ENCODE measurements at places on chromosomes 4 and X.

DNA sequence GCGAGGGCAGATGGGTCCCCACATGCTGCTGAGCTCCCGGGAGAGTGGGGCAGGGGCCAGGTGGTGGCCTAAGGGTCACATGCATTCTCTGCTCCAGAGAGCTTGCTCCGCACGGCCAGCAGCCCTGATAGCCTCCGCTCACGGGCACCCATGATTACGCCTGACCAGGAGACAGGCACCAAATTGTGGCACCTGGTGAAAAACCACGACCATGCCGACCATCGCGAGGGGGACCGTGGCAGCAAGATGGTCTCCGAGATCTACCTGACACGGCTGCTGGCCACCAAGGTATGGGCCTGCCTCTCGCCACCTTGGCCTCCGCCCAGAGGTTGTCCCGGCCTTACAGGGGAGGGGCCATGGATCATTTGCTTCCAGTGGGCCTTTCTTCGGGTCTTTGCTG is 9.2 kb downstream of the LAGE3 start:
- no peak for DNase-seq

DNA sequence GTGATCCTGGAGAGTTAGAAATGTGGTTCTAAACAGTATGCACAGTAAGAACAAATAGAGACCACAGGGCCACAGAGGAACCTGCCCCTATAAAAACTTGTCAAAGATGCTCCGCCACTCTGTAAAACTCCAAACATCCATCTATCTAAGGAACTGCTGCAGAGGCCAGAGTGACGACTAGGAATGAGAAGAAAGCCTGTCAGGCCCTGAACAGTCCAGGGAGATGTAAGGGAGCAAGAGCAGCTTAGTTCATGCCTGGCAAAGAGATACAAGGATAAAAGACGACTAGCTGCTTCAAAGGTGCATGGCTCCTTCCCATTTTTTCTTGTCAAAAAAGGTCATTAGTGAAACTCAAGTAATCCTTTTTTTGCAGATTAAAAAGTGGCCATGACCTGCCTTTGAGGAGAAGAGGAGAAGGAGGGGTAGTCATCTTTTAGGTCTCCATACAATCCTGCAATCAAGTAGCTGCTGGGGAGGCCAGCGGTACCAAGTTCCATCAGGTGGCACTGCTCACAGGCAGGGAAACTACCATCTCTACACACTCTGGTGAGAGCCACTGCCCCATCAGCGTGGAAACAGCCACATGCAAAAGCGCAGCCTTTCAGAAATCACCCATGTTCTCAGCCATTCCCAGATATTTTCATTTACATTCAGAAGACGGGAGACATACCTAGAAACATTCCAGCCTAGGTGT is 162.1 kb downstream of the TSPAN5 start:
- no peak for DNase-seq

DNA sequence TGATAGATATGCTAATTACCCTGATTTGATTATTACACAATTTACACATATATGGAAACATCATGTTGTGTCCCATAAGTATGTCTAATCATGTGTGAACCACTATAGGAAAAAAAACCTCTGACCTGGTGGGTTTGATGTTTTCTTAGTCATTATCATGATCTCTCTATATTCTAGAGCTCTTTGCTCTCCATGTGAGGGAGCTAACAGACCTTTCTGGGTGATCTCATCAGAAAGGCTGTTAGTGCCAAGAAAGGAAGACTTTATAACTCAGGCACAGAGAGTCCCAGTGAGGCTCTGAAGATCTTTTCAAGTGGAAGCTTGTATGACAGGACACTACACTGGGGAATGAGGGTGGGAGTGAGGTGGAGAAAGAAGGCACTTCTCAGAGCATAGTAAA is 527.7 kb upstream of the MAGEB2 start:
- DNase-seq = no peak

GRCh38 chrX:104193485-104193884 is 27.2 kb downstream of the FAM199X start:
- no peak for DNase-seq

DNA sequence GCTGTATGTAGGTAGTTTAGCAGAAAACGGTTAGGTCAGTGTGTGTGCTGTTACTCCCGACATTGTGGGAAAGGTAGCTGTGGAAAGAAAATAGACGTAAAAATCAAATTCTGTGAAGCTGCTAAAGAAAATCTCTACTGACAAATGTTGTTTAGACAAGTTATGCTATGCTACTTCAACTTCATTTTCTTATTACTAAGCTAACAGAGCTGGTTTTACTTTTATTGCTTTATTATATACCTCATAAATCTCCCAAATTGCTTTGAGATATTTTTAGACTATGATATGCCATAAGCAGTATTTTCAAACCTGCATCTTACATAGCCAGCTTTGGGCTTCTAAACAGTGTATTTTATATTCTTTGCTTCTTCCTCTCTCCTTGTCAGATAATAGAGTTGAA is 108.2 kb upstream of the PACRGL start:
- DNase-seq = no peak

GRCh38 chr4:40991908-40992307 is 222.4 kb downstream of the APBB2 start:
- no peak for DNase-seq

DNA sequence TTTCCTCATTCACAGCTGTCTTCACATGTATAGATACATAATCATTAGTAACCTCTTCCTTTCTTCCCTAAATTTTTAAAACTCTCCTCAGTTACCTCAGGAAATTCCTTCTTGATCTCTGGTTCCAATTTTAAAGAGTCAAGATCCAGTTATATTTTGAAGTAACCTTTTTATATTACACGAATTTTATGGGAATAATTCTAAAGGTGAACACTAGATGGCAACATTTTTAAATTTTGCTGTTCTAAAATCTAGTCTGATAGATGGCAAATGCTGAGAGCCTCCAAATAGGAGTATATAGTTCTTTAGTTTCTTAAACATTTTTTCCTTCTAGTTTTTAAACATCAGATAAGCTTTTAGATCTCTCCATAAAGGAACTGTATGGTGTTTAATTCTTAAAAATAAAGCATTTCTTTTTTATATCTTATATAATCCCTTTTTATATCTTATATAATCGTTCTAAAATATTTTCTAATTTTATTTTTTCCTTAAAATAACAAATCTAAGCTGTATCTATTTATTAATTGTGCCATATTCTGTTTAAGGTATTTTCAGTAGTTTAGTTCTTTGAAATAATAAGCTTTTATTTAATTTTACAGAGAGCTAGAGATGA is 37.9 kb upstream of the PAPSS1 start:
- DNase-seq = no peak

- no peak for DNase-seq
Observed at GRCh38 chrX:13430136-13430827, 110.4 kb upstream of the ATXN3L start.

DNA sequence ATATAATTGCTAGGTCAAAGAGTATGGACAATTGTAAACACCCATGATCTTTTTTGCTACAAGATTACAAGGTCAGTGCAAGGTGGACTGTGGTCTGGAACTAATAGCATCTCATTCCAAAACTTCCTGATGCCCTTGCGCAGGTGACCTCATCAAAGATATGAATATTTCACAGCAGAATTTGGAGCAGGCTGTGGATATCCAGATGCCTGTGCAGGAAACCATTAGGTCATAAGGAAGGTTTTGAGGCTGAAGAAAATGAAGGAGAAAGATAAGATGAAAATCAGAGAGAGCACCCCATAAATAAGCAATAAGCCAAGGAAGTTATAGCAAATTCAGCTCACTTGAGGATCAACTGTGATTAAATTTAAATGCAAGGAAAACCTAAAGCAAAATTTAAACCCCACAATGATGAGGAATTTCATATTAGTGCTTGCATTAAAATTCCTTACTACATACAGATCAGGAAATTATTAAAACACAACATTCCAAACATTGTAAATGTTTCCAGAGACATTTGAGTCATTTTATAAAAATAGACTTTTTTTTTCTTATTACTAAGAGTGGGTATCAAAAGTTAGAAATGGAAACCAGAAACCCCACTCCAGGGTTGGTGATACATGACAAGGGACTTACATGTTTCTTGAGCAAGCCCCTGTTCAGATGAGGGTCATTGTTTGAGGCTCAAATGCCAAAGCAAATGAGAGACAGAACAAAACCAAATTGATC is 100.7 kb upstream of the FAM9C start:
- DNase-seq = no peak

- no peak for DNase-seq
Observed at GRCh38 chrX:21993265-21993664, 38.9 kb upstream of the PHEX start.

- no peak for DNase-seq
Observed at GRCh38 chr4:16031546-16032395, 52.1 kb downstream of the PROM1 start.

DNA sequence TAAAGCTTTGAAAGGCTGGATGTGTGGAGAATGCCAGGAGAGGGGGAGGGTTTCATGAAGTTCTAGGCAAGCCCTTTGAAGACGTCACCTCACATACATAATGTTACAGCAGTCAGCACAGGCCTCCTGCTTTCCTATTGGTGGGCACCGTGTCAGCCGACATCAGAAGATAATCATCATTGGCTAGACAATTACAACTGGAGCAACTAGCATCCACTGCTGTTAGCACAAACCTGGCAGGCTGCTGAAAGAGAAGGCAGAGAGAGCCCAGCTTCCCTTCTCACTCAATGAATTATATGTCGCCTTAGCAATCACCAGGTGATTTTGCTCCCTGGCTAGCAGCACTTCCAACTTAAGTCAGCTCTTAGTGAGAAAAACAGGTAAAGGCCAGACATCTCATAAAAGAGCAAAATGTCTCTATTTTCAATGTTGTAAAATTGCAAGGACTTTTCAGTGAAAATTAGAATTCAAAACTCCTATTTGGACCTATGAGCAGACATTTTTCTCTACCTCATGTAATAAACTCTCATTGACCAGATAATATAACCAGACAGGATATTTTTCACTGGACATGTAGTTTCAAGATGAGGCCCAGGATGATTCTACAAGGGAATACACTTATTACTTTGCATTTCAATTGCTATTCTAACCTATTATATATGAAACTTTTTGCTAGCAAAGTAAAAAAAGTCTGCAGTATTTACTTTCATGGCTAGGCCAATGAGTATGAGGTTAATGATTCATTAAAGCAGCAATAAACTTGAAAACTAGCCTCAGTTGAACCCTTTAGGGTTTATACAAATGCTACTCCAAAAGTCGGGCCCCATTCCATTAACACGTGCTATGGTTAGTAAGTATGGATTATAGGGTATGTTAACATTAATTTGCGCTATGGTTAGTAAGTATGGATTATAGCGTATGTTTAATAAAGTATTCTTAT is 4.3 kb downstream of the ELOVL6 start:
- DNase-seq = peak; percentile 31

GRCh38 chrX:42491137-42491907 is 286.6 kb downstream of the PPP1R2C start:
- no peak for DNase-seq

GRCh38 chr4:56318555-56318954 is 68.7 kb downstream of the AASDH start:
- no peak for DNase-seq

GRCh38 chrX:140712413-140713173 is 3.0 kb downstream of the LINC00632 start:
- no peak for DNase-seq

DNA sequence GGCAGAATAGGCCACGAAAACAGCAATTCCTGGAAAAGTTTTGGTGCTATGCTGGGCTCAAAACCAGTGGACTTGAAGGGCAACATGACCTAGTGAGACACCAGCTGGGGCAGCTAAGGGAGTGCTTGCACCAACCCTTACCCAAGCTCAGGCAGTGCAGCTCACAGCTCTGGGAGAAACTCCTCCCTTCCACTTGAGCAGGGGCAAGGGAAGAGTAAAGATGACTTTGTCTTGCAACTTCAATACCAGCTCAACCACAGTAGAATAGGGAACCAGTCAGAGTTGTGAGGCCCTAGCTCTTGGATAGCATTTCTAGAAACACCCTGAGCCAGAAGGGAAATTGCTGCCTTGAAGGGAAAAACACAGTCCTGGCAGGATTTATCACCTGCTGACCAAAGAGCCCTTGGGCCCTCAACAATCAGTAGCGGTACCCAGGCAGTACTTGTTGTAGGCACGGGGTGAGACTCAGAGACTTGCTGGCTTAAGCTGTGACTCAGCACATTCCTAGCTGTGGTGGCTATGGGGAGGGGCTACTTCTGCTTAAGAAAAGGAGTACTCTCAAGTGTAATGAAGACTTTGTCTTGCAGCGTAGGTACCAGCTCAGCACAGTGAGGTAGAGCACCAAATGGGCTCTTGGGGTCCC is 19.7 kb upstream of the ABCG2 start:
- no peak for DNase-seq

DNA sequence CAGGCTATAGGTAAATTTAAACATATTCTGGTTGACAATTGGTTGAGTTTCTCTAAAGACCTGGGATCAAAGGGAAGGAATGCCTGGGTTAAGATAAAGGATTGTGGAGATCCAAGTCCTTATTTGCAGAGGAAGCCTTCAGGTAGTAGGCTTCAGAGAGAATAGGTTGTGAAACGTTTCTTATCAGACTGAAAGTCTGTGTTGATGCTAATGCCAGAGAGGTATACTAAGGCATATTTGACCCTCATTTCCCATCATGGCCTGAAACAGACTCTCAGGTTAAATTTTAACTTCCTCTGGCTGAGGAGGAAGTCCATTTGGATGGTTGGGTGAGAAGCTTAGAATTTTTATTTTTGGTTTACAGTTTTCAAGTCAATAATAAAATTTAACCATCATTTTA is 48.1 kb downstream of the UGT2A2 start:
- no peak for DNase-seq

GRCh38 chr4:154329939-154330338 is 161.7 kb downstream of the DCHS2 start:
- DNase-seq = no peak

- no peak for DNase-seq
Observed at GRCh38 chr4:94307231-94307871, 35.3 kb downstream of the HPGDS start.

DNA sequence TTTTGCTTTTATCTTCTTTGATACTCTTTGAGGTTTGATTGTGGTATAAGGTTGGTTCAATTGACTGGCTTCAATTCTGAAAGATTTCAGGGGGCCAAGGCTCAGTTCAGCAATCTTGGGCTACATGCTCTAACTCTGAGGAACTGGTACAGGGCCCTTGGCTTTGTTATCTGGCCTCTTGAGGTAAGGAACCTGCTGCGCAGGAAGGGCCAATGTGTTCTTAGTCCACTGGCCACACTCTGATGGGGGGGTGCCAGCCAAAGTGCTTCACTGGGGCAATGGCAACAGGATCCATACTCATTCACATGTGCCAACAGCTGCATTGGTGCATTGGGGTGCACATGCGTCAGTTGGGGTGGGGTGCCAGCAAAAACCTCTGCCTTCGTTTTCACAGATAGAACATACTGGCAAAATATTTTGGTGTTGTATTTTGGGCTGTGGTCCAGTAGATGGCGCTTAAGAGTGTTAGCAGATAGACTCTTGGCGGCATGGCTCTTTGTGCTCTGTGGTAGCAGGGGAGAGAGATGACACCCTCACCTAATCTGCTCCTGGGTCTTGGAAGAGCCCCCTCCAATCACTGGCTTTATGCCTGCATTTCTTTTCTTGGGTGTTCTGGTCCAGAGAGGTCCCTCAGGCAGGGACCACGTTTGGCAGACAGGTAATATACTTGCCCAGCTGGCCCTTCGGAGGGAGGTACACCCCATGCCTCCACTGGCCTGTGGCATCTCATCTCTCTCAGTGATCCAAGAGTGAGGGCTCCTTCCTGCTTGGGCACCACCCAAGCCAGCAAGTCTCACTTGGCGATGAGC is 42.9 kb downstream of the NDST3 start:
- no peak for DNase-seq
